GM06990 (cell line): ENCODE measurements at places on chromosomes 2 and 18.

DNA sequence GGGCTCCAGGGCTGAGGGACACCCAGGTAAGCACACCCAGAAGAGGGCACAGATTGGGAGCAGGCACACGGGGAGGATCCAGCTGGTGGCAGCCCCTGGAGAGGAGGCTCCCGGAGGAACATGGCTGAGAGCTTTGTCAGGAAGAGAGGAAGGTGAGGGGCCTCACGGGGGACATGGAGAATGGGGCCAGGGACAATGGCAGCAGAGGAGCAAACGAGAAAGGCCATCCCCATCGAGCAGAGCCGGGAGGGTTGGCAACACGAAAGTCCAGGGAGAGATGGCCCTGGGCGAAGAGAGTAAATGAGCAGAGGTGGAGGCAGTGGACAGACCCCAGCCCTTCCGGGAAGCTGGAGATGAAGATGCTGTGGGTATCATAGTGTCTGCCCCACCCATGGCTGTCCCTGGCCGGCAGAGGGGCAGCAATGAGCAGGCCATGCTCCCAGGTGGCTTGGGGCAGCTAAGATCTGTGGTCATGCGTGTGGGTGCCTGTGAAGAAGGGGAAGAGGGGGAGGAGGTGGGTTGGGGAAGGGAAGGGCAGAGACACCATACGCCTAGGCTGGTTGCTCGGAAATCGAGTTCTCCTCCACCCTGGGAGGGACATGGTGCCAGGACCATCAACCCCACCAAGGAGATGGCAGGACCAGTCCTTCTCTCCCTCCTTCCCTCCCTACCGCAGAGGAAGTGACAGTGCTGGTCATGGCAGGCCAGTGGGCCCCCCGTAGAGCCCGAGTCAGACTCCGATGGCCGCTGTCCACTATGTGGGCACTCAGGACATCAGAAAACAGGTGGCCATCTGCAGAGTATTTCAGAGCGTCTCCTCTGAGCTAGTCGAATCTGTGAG, 191.7 kb downstream of the NDUFA10 start:
- no peak for DNase-seq

DNA sequence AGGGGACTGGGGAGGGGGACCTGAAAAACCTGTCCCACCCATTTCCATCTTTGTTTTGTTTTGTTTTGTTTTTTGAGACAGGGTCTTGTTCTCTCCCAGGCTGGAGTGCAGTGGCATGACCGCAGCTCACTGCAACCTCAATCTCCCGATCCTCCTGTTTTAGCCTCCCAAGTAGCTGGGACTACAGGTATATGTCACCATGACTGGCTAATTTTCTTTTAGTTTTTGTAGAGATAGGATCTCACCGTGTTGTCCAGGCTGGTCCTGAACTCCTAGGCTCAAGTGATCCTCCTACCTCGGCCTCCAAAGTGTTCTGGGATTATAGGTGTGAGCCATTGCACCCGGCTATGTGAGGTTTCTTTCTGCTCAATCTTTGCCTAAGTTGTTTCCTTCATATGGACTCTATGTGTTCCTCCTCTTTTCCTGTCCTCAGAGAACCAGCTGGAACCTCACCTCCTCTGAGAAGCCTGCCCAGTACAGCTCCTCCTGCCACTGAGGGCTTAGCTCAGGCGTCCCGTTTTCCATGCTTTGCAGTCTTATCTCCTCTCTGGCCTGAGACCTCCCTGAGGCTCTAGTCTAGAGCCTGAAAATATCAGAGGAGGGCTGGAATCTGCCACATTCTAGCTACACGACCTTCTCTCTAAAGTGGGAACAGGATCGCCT, 74.8 kb downstream of the HS1BP3 start:
- DNase-seq, result no peak

GRCh38 chr2:135791418-135792190, 45.4 kb downstream of the LCT start:
- DNase-seq, result no peak

DNA sequence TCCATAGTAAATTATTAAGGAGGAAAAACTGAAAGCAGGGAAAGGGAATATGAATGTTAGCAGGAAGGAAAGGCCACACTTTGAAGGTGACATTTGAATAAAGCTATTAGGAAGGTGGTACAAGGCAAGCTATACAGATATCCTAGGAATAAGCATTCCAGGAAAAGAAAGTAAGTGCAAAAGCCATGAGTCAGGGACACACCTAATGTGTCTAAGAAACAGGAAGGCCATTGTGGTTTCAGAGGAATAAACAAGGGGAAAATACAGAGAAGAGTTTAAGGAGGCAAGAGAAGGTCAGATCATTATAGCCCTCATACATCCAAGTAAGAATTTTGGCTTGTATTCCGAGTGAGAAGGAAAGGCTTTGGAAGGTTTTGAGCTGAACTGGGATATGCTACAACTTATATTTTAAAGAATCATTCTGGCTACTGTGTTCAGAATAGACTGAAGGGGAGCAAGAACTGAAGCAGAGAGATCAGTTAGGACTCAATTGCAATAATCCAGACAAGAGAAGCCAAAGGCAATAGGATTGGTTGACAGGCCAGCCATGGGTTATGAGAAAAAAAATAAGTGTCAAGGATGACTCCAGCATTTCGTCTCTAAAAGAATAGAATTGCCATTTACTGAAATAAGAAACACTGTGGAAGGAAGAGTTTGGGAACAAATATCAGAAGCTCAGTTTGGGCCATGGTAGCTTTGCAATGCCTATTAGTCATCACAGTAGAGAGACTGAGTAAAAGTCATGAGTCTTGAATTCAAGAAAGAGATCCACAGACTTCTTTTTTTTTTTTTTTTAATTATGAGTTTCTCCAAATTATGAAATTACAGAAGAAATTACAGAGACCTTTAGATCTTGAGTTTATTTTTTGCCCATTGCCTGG, 11.3 kb downstream of the RAD51AP2 start:
- no peak for DNase-seq

GRCh38 chr2:111702804-111703196, 181.2 kb downstream of the ANAPC1 start:
- no peak for DNase-seq

DNA sequence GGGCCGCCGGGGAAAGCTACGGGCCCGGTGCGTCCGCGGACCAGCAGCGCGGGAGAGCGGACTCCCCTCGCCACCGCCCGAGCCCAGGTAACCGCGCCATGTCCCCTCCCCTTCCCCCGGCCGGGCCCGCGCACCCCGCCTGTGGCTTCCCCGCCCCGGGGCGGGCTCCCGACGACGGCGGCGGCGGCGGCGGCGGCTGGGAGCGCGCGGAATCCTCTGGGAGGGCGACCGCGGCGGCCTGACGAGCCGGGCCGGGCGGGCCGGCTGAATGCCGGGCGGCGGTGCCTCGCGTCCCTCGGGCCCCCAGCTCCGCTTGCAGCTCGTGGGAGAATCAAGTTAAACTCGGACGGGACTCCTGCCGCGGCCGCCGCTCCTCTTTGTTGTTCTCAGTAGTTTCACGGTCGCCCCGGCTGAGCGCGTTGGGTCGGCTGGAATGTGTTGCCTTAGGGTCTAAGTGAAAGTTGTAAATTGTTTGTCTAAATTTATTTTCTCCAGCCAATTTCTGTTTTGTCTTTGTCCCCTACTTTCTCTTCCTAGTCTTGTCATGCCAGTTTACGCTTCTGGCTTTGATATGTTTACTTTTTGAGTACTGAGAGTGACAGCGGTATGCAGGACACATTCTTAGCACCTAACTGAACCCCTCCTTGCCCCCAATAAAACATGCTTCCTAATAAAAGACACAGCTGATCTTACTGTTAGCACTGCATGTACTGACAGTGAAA, 685 bp downstream of the SMAD4 start:
- DNase-seq, result peak; percentile 68

- no peak for DNase-seq
Observed at GRCh38 chr2:229861431-229861830, 60.4 kb downstream of the TRIP12 start.

- DNase-seq, result no peak
Observed at GRCh38 chr18:75341897-75342296, 85.6 kb downstream of the SMIM21 start.

DNA sequence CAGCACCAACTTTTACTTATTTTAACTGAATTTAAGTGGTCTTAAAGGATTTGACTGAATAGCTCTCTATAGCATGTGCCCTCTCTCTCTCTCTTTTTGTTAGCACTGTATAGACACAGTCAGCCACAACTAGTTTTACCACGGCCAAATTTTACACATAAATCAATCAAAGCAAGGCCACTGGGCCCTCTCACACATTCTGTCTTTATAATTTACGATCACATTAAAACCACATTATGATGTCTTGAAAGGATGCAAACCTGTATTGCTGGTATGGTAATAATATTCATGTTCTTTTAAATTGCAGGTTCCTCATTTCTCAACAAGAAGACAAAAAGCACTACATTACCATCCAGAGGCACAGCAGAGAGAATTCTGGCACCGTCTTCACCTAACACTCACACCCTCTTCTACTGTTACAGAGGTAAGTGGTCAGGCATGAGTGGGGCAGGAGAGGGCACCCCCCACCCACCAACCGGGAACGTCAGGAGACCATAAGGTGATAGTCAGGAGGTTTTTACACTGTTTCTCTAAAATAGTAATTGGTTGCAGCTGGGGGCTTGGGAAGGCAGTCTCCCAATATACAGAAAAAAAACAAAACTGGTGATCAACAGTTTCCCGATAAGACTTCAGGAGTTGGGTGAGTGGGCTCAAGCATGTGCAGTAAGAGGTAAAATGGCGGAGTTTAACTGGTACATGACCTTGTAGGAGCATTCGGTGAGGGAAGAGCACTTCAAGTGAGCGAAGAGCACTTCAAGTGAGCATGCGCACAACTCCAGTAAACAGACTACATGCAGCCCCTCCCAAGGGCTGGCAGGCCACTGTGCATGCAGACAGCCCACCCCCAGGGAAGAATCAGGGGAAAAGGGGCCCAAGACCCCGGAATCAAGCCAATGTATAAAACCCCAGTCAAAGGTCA, 296.7 kb downstream of the PIEZO2 start:
- DNase-seq, result no peak

DNA sequence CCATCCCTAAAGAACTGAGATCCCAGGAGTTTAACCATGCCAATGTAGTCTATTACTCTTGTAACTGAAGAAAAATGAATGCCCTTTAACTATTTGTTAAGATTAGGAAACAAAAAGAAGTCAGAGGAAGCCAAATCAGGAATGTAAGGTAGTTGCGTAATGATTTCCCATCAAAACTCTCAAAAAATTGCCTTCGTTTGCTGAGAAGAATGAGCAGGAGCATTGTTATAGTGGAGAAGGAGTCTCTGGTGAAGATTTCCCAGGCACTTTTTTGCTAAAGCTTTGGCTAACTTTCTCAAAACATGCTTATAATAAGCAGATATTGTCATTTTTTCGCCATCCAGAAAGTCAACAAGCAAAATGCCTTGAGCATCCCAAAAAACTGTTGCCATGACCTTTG, 224.0 kb upstream of the SIX2 start:
- DNase-seq, result no peak

DNA sequence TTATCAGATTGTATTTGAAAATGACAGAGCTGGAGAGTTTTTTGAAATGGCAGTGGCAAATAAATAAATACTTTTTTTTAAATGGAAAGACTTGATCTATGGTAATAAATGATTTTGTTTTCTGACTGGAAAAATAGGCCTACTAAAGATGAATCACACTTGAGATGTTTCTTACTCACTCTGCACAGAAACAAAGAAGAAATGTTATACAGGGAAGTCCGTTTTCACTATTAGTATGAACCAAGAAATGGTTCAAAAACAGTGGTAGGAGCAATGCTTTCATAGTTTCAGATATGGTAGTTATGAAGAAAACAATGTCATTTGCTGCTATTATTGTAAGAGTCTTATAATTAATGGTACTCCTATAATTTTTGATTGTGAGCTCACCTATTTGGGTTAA, 30.9 kb downstream of the CD28 start:
- no peak for DNase-seq

GRCh38 chr18:34329840-34330239, 105.1 kb upstream of the NOL4 start:
- no peak for DNase-seq

DNA sequence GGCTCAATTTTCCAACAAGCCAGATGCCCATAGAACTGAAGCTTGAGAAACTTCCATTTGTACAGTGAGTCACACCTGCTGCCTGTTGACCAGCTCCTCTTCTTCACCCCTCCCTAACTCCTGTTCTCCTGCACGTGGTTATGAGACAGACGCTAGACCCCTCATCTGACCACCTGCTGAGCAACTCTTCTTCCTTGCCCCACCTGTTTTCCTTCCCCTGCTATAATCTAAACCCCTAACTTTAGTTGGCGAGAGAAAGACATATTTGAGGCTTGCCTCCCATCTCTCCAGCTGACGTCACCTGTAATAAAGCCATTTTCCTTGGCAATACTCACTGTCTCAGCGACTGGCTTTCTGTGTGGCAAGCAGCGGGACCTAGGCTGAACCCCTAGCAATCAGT, 22.3 kb upstream of the ITM2C start:
- no peak for DNase-seq

GRCh38 chr2:229257985-229258384, 13.1 kb downstream of the PID1 start:
- DNase-seq, result no peak

- DNase-seq, result no peak
Observed at GRCh38 chr2:133413863-133414262, 154.4 kb downstream of the NCKAP5 start.

DNA sequence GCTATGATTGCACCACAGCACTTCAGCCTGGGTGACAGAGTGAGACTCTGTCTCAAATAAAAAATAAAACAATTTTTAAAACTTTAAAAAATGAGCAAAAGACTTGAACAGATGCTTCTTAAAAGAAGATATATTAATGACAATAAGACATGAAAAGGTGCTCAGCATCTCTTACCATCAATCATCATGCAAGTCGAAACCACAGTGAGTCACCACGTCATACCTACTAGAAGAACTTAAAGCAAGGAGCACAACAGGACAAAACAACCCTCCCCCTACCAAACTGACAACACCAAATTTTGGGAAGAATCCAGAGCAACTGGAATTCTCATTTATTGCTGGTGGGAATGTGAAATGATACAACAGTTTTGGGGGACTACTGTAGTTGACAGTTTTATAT, 251.6 kb downstream of the BCL2 start:
- DNase-seq, result no peak
